Activated CD4-positive, alpha-beta T cell treated with anti-CD3 and anti-CD28 coated beads, Interleukin-2, amount 50 U/mL, for 48 hours (primary cell): ENCODE measurements at places on chromosomes 7 and 10.

DNA sequence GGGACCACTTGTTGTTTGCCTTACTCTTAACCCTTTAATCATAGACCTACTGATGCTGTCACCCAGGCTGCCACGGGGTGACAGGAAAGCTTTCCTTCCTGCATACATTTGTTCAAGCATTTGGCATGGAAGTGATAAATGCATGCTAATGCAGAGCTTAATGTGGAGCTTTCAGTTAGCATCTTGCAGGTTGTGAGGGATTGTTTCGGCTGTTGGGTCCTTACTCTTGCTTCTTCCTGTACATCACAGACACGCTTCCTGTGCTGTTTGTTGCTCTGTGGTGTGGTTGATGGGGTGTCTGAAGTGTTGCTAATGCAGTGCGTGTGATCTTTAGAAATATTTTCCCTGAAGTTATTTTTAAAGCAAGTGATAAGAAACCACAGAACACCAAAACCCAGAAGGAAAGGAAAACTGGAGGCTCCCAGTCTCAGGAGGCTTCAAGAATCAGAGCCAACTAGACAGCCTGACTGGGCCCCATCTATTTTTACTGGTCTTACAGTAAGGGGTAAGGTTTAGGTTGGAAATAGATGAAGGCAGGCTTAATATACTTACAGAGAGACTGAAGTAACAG lies 143.1 kb downstream of the CHN2 start:
- no peak for DNase-seq

GRCh38 chr7:3244241-3244814 lies 56.7 kb upstream of the SDK1 start:
- no peak for DNase-seq

- DNase-seq, result no peak
Measured at GRCh38 chr10:42149722-42150427, 488.5 kb downstream of the ZNF33B start.

DNA sequence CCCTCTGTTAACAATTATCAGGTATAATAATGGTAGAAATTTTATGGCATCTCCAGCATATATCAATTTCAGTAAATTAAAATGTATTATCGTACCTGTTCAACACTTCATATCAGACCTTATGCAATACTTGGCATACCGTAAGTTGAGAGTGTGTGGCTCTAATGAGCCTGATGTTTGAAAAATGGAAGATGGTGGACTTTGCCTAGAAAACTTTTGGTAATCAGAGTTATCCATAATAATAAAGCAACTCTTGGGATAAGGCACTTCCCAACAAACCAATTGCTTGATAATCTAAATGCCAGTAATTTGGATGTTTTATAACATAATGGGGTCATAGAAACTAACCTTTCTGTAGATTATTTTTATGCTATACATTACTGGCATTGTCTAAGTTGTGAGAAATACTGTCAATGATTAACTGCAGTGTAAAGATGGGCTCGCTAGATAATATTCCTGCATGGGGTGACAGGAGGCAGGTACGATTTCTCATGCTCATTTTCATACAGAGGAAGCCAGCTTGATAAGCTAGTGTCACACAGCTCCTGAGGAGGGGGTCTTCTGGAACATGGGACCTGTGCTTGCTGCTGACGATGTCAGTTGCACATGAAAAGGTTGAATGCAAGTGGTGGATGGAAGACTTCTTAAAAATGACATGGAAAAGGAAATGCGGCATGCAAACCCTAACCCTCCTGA lies 27.8 kb upstream of the DMBT1 start:
- no peak for DNase-seq

GRCh38 chr7:101915000-101915399 lies 97.6 kb downstream of the CUX1 start:
- DNase-seq, result no peak
